ENCODE measurements at places on chromosomes 5 and 9.

DNA sequence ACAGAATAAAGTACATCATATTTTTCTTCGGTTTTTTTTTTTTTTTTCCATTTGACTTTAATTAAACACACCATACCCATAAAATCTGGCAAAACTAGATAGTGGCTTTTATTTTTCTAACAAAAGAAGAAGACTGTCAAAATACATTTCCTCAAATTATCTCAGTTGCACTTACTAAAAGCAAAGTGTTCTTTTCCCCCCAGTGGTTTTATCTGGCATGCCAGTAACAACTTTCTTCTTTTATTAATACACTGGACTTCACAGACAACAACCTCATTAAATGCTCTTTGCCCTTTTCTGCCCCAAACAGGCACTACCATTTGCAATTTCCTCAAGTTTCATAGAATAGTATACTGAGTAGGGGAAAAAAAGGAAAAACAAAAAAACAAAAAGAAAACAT, 1792.3 kb downstream of the EFNA5 start:
- no peak for DNase-seq

- DNase-seq = no peak
These were observed 17.8 kb upstream of the TRAF1 start for GRCh38 chr9:120944434-120944843.

- DNase-seq = peak; percentile 20
These were observed 84.7 kb upstream of the SLCO6A1 start for GRCh38 chr5:102583276-102584124.

- no peak for DNase-seq
These were observed 154.2 kb upstream of the DAB2 start for GRCh38 chr5:39578887-39579497.

GRCh38 chr5:8984386-8984785, 561.5 kb downstream of the SEMA5A start:
- no peak for DNase-seq

- no peak for DNase-seq
These were observed 47.6 kb downstream of the DCP2 start for GRCh38 chr5:113024076-113024697.

DNA sequence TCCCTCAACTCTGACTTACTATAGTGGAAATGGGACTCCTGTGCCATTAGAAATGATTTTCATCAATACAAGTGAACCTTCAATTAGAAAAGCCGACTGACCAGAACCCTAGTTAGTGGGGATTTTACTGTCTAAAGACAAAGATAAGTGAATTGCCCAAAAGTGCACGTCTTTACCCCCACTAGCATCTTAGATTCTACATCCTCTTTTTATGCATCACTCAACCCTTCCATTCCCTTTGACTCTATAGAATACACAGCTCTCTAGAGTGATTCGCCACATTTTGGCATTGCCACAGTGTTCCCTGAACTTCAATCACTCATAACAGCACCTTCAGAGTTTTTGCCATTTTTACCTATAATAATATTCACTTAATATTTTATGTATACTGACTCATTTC, 226.6 kb downstream of the EBF1 start:
- DNase-seq = no peak

DNA sequence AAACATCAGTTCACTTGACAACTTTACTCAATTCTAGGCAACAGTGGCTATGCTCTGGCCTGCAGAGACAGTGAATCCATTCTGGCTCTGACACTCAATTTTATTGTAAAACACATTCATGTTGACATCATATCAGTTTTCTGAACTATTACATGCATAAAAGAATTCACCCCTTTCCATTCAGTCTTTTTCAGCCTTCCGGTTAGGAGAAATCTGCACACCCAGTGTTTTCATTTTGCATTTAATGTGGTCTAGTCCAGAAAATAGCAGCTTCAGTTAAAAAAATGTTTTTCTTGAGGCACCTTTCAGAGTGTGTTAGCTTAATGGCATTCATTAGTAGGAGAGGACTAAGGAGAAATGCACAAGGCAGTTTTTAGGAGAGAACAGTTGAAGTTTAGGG, 95.1 kb downstream of the PBX3 start:
- no peak for DNase-seq

DNA sequence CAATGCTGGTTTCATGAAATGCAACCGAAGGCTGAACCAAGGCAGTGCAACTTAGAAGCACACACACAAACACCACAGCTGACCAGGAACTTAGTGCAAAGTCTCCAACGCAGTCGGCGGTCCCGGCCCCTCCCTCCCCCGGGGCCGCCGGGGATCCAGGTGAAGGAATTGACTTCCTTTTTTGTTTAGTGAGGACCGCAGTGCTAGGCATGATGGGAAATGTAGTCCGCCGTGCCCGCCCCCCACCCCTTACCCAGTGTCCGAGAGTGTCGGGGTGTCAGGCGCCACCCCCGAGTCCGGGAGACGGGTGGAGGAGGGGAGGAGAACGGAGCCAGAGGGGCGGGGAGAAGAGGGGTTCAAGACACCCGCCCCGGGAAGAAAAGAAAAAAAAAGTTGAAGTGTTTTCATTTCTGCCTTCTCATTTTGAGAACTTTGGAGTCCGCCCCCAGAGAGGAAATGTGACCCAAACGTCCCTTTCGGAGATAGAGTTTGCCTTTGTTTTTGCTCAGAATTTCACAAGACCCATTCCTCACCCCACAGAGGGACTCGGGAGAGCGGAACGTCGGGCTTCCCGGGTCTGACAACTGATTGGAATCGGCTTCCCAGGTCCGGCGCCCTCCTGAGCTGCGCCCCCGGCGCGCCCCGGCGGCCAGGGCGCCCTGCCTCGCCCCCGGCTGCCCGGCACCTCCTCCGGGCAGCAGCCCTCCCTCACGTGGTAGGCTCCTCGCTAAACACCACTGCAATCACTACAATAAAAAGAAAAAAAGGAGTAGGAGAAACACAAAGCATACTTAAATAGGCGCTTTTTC, 2.0 kb downstream of the IER5L start:
- peak; percentile 70 for DNase-seq

DNA sequence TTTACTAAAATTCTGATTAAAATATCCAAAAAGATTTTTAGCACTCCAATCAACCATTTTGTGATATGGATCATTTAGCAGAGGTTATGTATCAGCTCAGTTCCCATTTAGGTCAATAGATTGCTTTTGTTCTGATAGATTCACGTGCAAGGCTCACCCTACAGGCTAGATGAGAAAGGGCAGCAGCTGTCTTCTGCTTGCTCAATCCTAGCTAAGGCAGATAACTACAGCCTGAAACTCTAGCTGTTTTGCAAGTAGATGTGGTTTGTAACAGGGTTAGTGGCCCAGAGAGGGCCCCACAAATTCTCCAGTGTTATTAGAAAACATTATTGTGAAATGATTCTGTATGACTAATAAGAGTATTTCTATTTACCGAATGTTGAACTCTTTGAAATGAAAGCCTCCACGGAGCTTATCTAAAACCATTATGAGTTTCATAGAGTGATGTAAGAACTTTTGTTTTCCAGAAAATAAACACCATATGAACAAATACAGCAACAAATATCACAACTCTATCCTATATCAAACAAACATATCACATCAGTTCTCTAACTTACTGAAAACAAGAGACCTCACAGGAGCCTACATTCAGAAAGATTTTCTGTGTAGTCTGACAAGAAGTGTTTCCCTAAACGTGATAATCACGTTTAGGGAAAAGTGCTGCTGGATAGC, 841.9 kb upstream of the ACO1 start:
- peak; percentile 28 for DNase-seq

- DNase-seq = no peak
These were observed 63.5 kb downstream of the ENC1 start for GRCh38 chr5:74576941-74577456.

DNA sequence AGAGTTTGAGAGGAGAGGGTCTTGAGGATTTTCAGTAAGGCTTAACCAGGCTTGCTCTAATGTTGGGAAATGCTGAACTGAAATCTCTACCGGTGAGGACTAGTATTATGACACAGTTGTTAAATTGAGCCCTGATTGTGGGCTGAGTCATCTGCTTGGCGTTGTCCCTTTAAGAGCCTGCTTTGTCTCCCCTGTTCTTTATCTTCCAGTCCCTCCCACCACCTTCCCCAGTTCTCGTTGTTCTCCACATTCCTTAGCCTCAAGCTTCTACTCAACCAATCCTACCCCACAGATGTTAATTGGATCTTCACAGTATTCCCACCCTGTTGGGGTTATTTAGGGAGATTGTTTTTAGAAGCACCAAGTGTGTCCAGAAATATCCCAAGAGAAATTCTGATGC, 57.6 kb downstream of the ANKRD55 start:
- DNase-seq = no peak

- peak; percentile 2 for DNase-seq
These were observed 7.7 kb upstream of the SCGB3A1 start for GRCh38 chr5:180598797-180599589.

- no peak for DNase-seq
These were observed 368.7 kb downstream of the BNC2 start for GRCh38 chr9:16501726-16502125.

DNA sequence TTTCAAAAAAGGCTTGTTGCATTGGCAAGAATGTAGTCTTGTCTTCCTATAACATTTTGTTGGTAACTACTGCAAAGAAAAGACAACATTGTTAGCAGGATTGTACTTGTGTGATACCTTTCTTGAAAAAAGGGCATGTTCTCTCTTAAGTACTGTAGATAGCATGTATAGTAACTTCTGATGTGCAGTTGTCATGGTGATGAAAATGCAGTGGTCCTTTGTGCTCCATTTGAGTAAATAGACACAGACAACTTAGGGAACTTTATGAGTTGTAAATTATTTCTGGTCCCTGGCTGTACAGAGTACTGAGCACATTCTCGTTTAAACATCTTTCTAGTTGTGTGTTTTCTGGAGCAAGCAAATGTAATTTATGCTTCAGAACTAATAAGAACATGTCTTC, 103.3 kb downstream of the CD180 start:
- no peak for DNase-seq
